ACHN (cell line): ENCODE measurements at places on chromosomes 7 and 10.

- no peak for DNase-seq
These were observed 4.2 kb downstream of the AFAP1L2 start for GRCh38 chr10:114400091-114400490.

DNA sequence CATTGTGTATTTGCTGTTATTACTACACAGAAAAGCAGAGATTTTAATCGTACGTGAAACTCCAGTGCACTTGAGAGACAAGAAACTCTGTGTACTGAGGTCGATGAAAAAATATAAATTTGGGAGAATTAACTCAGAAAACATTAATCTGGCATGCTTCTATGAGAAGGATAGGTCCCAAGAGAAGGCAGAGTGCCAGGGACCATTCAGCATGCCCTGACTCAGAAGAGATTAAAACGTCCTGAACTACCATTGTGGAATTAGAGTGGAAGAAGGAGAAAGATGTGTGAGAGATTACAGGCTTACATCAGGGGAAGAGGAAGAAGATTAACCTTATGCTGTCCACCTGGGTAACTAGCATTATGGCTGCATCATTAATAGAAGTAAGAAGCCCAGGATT lies 72.4 kb downstream of the REEP3 start:
- DNase-seq: no peak

DNA sequence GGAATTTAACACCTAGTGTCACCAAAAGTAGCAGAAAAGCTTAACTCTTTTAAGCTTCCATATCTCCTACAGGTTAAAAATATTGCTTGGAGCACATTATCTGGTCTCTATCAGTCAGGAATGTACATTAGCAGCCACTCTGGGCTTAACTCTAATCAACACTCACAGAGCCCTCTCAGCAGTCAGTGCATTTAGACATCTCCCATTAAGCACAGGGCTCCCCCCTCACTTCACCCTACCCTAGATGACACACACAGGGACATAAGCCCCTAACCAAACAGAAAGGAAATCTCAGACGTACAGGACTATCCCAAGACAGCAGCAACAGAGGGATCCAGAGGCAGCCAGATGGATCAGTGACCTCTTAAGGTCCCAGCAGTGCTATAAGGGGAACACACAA lies 26.4 kb downstream of the FBXW4 start:
- no peak for DNase-seq

DNA sequence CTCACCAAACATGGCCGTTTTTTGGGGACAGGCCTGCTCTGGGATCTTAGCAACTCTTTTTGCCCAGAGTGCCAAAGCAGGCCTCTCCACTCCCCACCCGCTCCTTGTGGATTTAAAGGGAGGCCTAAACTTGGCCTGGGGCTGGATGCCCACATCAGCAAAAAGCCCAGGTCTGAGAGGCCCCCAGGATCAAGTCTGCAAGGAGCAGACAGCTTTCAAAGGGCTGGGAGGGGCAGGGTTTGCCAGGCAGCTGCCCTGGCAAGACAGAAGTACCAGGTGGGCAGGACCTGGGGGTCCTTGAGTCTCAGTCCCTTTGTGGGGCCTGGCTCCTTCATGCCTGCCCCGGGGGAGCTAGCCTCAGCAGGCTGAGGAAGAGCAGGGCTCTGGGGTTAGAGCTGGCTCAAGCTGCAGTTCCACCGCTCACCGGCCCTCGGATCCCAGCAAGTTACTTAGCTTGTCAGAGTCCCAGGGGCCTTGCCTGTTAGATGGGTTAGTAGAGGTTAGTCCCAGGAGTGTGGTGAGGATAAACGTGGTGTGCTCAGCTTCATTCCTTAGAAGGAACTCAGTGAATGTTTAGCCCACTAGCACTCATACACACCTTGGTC lies 56.2 kb downstream of the ARHGAP22 start:
- no peak for DNase-seq

GRCh38 chr10:69649786-69650550 lies 19.9 kb downstream of the FAM241B start:
- DNase-seq: no peak

- DNase-seq: no peak
These were observed 569.3 kb downstream of the ATRNL1 start for GRCh38 chr10:115662422-115662821.

GRCh38 chr10:70169649-70170364 lies 507 bp downstream of the SAR1A start:
- peak; percentile 28 for DNase-seq

DNA sequence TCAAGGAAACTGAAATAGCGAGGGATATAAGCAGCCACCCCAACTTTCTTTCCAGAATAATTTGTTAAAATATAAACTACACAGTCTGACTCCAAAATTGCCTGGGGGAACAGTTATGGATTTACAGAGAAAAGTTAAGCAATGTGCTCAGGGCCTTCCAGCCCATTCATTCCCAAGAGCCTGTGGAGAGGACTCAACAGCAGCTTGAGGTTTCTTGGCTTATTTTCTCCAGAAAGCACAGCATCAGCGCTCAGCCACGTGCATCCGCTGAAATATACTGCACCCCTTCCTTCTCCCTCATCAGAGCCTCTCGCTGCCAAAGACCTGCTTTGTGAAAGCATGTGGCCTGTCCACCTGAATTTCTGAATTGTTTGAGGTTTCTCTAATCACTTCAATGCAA lies 375.2 kb upstream of the VWC2 start:
- DNase-seq: peak; percentile 41
